ENCODE measurements at places on chromosomes 7 and 10.

DNA sequence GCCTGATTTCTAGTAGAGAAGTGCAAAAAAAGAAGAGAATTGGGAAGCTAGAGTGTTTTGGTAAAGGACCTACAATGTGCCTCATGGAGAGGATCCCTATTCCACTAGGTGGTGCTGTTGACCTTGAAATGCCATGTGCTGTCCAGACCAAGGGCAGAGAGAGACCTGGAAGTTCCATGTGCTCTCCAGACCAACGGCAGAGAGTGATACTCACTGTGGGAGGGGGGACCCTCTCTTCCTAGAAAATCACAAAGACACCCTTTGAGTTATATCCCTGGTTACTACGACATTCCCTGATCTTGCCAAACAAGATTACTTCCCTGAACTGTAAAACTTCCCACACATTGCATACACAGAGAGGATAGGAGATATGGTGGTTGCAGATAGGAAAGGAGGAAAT lies 212.7 kb upstream of the ZNF804B start:
- DNase-seq = no peak

GRCh38 chr7:47497367-47498096 lies 84.4 kb downstream of the TNS3 start:
- no peak for DNase-seq

- no peak for DNase-seq
Observed at GRCh38 chr7:159094023-159094740, 50.5 kb downstream of the VIPR2 start.

GRCh38 chr10:117350909-117351308 lies 24.3 kb downstream of the PDZD8 start:
- no peak for DNase-seq

- DNase-seq = no peak
Observed at GRCh38 chr10:70805619-70806215, 10.0 kb upstream of the SGPL1 start.
